ENCODE measurements at places on chromosomes 6 and 20. TPM values are rescaled to one million over a fixed set of nuclear protein-coding genes. Genes with fewer than 3 reads are reported as not detected.
A peak's percentile ranks its signal among the peaks of the same experiment; 100 is the strongest.

DNA sequence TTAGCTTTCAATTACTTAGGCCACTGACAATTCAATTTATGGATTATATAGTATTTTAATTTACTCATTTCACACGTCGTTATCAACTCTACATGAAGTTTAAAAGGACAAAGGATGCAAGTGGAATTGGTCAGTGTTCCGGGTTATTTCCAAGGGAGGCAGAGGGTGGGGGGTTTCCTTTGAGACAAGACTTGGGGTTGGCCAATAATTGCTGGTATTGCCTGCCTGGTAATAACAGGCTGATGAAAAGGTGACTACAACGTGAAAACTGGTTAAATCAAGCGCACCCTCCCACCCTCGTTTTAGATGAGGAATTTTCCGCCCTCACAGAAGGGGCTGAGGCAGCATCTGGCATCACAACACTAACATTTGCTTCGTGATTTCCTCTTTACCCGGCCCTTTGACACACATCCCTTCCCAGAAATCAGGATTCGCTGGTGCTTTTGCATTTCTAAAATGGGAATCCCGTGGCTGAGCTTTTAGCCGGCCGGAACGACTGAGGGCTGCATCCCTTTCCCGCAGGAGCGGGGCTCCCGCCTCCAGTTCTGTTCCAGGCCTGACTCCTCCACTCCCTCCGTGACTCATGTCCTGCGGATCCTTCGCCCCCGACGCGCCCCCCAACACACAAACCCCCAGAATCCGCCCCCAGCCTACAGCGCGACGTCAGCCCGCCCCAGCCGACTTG lies 999 bp upstream of the PIM1 start:
- DNase-seq: no peak

- DNase-seq: no peak
These were observed 792.9 kb downstream of the EYS start for GRCh38 chr6:64914124-64914523.

GRCh38 chr20:10653599-10654249 lies 20.1 kb downstream of the JAG1 start:
- DNase-seq: peak; percentile 72

The PSMA7 gene
- polyA plus RNA-seq: 245 TPM

DNA sequence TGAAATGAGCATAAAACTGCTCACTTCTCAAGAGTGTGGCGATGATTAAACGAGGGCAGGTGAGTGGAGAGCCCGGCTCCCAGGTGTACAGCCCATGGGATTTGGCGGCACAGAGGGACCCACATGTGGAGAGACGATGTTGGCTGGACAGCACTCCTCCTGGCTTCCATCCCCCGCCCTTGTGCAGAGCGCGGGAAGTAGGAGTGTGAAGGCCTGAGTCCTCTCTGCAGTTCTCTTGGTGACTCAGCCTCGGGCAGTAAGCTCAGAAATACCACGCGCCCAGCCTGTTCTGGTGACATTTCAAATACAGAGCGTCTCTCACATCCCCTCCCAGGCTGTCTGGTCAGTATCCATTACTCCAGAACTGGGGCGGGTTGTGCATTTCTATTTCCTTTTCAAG lies 94.2 kb upstream of the SRSF6 start:
- DNase-seq: no peak

DNA sequence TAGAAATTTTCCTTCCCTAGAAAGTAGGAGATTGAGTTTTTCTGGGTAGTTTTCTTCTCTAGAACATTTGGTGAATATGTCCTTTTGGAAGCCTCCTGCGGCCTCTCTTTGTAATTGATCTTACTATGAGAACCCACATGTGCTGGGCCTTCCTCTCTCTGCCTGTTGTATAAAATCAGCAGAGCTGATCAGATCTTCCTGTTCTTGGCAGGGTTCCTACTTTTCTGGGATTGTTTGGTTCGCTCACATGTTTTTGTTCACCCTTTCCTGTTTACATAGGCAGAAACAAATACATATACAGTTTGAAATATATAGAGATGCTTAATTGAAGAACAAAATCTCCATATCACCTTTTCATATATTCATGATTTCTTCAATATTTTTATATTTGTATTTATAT lies 57.8 kb downstream of the IL22RA2 start:
- DNase-seq: no peak

GRCh38 chr20:21075471-21075870 lies 30.7 kb downstream of the LINC00237 start:
- DNase-seq: no peak

The CD83 gene
- 1.5 TPM for polyA plus RNA-seq

DNA sequence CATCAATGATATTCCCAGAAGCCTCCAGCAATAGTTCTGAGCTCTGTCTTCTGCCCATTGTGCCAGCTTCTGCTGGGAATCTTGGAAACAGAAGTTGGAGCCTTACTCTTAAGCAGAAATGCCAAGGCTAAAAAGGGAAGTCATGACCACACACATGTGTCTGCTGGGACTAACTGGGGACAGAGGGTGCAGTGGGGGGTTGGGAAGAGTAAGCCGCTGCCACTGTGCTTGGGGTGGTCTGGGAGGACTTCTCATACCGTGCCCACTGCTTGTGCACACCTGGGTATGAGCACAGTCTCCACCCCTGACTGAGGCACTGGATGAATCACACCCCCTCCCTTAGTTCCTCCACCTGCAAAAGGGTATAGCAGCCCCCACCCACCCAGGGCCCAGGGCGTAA lies 90.7 kb downstream of the CDC5L start:
- DNase-seq: no peak

GRCh38 chr20:37827605-37828004 lies 75.3 kb upstream of the VSTM2L start:
- no peak for DNase-seq

GRCh38 chr20:12916699-12917098 lies 92.1 kb upstream of the SPTLC3 start:
- no peak for DNase-seq

GRCh38 chr20:45781391-45781931 lies 10.2 kb downstream of the WFDC3 start:
- DNase-seq: peak; percentile 48

The DNMT3B gene
- polyA plus RNA-seq: 0.31 TPM

The LCA5 gene
- 1.3 TPM for polyA plus RNA-seq

DNA sequence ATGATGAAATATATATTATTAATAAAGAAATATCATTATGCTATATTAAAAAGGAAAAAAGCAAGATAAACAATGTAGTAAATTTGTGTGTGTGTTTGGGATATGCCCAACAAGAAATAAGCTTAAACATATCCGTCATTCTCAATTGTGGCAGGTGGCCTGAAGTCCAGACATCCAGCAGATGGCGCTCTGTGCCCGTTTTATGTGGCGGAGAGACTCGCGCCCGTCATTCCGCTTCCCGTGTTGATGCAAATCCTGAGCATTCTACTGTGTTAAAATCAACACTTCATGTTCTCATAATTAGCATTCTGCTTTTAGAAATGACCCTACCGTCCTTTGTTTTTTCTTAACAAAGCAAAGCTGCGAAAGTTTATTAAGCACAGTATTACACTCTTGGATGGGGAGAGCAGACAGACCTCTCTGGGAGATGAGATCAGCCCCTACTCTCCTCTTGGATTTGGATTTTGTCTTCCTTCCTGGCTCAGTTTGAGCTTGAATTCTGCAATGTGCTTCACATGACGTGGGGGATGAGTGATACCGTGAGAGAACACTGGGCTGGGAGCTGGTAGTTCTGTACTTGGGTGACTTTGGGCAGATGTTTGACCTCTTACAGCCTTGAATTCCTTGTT lies 125.8 kb downstream of the MCHR2 start:
- DNase-seq: peak; percentile 79

Measured in stomach (tissue), 19 donors.